ENCODE measurements at places on chromosomes 5 and 9.

GRCh38 chr9:135905380-135906258 lies 1.7 kb downstream of the CAMSAP1 start:
- DNase-seq = no peak

GRCh38 chr9:130313103-130313858 lies 47.7 kb downstream of the HMCN2 start:
- no peak for DNase-seq

DNA sequence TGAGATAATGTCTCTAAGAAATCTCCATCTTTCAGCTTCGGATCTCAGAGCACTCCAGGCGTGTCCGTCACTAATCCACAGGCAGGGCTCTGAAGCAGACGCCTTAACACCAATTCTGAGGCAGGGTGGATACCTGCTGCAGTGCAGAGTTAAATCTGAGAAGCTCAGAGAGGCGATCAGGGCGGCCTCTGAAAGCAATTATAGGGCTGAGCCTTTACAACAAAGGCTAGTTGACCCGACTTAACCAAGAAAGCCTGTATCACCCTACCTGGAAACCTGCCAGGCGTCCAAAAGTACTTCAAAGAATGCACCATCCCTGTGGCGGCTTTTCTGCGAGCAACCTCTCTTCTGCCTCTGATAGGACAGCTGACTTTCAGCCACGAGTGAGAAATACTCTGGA lies 134.8 kb upstream of the MSX2 start:
- no peak for DNase-seq

GRCh38 chr9:23774266-23774665 lies 51.8 kb downstream of the ELAVL2 start:
- DNase-seq = no peak

DNA sequence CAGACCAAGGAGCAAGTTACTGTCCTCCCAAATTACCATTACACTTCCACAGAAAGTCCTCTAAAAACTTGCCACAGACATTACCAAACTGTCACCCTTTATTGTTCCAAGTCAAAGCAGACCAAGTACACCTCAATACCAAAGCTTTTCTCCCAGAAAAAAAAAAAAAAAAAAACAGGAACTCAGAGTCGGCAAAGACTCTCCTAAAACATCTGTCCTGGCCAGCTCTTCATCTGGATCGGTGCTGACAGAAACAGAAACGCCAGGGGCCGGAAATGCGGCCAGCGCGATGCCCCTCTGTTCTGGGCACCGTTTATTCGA lies 718 bp downstream of the DEPDC1B start:
- DNase-seq = no peak

DNA sequence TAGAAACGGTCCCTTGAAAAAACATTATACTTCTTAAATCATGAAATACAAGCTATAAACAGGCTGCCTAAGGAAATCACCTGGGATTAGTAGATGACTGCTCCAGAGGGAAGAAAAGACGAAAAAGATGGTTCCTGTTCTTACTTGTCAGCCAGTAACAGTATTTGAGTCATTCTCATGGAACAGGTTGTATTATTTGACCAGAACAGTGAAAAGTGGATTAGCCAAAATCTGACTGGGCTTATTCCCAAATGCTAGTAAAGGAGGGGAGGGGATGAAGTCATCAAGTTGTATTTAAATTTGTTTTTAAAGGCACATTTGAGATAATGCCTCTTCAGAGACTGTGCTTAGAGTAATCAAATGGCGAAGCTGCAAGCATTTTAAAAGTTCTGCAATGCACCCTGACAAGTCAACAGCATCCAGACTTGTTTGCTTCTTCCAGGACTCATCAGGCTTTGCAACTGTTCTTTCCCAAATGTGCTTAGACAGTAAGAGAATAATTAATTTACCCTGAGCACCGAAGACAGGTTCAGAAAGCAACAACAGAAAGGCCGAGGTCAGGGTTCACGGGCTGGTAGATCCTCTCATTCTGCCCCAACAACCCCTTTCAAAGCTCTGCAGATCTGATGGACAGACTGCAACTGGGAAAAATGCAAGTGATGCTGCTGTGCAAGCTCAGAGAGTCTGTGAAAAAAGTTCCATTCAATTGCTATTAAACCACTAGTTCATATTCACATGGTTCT lies 800.6 kb downstream of the KCTD16 start:
- DNase-seq = no peak

GRCh38 chr5:144361406-144361805 lies 190.7 kb downstream of the KCTD16 start:
- DNase-seq = no peak

GRCh38 chr9:107358986-107359385 lies 75.9 kb downstream of the RAD23B start:
- no peak for DNase-seq

DNA sequence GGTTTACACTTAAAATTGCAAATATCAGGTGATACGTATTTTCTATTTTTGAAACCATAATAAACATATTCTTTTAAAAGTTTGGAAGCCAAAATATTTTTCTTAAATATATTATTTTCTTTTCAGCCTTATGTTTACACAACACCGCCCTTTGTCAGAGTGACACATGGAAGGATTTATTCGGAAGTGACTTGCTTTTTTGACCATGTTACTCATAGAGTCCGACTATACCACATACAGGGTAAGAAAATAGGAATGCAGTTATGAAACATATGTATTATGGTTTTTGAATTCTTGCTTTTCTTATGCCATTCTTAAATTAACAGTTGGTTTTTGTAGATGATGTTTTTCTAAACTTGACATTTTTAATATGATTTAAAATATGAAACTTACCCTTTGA lies 133.9 kb downstream of the MAN2A1 start:
- no peak for DNase-seq

- DNase-seq = no peak
Measured at GRCh38 chr5:144191998-144192397, 21.3 kb downstream of the KCTD16 start.

GRCh38 chr9:95864852-95865580 lies 10.5 kb upstream of the ERCC6L2 start:
- DNase-seq = no peak

- DNase-seq = no peak
Measured at GRCh38 chr9:70701163-70701562, 286.7 kb upstream of the KLF9 start.

DNA sequence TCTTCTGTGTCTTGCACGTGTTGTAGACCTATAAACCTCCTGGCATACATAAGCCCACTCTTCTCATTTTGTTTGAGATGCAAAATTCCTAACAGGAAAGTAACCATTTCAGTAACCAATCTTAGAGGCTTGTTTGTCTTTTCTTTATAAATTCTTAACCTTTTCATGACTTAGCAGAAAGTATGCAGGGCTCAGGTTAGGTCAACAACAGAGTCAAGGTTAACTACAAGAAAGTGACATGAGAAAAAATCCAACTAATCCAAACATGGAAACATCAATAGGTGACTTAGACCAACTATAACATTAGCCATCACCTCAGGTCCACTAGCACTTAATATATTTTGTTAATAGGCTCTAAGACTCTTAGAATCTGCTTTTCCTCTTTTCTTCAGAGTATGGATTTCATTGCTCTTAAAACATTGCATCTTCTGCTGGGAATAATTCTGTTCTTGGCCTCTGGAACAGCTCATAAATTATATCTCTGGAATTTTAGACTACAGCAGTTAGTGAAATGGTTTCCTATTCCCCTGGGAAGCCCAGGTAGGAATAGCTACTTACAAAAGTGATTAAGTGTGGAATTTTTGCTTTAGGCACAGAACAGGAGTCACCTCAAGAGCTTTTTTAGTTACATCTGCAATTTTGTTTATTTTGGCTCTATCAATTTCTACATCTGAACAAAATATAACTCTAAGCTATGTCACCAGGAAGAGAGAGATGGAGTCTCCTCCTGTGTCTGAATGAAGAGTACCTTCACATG lies 155.3 kb upstream of the ANKRD55 start:
- no peak for DNase-seq

- DNase-seq = no peak
Measured at GRCh38 chr9:108047264-108047663, 557.7 kb upstream of the KLF4 start.

- DNase-seq = no peak
Measured at GRCh38 chr5:23820765-23821471, 313.5 kb downstream of the PRDM9 start.

- DNase-seq = no peak
Measured at GRCh38 chr9:6712041-6712440, 45.7 kb upstream of the KDM4C start.

DNA sequence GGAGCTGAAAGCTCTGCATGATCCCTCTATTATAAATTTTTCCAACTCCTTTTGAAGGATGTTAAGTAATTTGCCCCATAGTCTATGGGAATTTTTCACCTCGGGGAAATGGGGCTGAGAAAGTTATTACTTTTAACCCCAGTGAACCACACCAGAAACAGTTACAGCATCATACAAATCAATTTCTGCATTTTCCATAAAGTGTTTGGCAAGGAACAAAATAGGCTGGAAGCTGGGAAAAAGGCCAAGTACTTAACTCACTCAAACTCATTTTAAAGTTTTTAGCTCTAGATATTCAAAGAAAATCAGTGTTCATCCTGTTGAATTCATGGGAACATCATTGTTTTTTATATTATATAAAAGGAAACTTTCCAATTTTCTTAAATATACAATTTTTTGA lies 160.9 kb downstream of the SH3GL2 start:
- no peak for DNase-seq

DNA sequence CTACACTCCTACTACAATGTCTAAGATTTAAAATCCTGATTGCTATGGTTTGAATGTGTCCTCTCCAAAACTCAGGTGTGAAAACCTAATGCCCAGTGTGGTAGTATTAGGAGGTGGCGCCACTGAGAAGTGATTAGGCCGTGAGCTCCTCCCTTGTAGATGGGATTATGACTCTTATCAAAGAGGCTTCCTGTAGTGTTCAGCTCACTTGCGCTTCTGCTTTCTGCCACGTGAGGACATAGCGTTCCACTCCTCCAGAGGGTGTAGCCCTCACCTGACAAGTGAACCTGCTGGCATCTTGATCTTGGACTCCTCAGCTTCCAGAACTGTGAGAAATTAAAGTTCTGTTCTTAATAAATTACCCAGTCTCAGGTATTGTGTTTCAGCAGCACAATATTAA lies 33.0 kb upstream of the WHRN start:
- no peak for DNase-seq
